ENCODE measurements at places on chromosomes 3 and 15.

DNA sequence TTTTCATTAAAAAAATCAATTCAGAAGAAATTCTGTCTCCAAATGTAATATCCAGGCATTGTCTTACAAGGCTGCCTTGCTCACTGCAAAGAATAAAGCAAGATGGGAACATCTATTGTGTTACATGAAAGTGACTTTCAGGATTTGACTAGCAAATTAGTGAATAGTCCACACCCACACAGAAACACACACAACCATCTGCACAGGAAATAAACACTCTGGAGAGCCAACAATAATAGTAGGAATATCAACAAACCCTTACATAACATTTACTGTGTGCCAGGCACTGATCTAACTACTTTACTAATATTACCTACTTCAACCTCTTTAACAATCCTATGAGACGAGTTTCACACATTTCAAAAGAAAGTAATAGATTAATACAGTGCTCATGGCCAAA, 28.9 kb upstream of the ZNF385D start:
- no peak for DNase-seq

- DNase-seq = no peak
Measured at GRCh38 chr3:16103472-16103871, 71.0 kb upstream of the GALNT15 start.

DNA sequence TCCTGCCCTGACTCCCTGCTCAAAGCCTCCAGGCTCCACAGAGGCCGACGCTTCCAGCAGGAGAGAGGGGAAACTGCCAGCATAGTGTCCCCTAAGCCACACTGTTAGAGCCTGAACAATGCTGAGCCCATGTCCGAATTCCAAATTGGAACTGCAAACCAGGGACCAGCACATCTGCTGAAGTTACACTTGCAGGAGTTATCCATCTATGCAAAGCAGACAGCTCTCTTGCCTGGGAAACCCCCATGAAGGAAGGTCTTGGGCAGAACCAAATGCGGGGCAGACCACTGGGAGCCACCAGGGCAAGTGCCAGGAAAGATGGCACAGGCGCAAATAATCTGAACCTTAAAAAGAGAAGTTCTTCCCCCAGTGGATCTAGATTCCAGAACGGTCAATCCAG, 625 bp downstream of the LRRC15 start:
- no peak for DNase-seq

DNA sequence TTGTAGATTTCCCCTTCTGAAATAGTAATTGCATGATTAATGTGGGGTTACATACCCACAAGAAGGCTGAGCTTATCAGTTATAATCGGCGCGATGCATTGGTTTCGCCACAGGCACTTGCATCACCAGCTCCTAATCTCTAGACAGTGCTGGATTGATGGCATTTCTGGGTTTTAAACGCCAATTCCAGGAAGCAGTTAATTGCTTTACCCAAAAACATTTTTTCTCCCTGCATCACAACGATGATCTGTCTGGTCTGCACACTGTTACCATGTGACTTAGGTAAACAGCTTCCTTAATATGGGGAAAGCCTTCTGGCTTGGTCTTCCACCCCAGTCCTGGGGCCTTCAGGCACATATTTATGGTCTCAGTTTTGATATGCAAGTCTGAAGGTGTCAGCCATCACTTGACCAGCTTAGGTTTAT, 70.0 kb upstream of the HEG1 start:
- no peak for DNase-seq

GRCh38 chr3:163722405-163722804, 1355.9 kb downstream of the SI start:
- no peak for DNase-seq

DNA sequence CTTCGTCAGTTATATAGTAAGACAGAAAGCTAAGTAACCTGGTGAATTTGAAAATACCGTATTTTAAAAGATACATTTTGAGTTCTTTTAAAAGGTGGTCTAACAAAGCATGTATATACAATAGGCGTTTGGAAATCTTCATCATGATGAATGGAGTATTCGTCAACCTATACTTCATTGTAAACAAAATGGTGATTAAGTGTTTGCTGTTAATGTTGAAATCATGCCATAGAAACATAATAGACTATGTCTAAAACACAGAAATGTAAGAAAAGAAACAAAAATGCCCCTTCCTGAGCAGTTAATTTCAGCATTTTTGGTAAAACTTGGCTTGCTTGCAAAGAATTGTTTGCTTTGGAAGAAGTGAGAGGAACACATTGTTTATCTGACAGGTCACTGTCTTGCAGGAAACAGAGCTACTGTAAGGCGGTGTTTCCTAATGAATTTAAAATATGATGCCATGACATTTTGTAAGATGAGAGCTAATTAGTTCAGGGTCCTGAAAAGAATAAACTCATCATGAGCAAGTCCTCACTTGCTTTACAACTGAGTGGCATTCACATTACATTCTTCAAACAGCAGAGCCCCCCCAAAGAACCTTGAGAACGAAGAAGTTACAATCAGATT, 126.7 kb downstream of the SERPINI1 start:
- no peak for DNase-seq

- DNase-seq = no peak
Measured at GRCh38 chr15:77386626-77387025, 33.3 kb downstream of the PEAK1 start.

GRCh38 chr15:74869372-74869725, 3.8 kb downstream of the SCAMP2 start:
- no peak for DNase-seq

DNA sequence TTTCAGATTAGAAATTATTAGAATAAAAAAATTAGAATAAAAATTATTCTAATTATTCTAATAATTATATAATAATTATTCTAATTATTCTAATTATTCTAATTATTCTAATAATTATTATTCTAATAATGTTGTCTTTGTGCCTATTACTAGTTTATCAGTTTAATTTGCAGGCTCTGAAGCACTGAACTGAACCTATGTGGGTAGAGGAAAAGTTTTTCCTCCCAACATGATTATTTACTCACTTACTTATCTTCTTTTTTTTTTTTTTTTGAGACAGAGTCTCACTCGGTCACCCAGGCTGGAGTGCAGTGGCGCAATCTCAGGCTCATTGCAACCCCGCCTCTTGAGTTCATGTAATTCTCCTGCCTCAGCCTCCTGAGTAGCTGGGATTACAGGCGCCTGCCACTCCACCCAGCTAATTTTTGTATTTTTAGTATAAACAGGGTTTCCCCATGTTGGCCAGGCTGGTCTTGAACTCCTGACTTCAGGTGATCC, 39.7 kb upstream of the C15orf39 start:
- DNase-seq = peak; percentile 53

DNA sequence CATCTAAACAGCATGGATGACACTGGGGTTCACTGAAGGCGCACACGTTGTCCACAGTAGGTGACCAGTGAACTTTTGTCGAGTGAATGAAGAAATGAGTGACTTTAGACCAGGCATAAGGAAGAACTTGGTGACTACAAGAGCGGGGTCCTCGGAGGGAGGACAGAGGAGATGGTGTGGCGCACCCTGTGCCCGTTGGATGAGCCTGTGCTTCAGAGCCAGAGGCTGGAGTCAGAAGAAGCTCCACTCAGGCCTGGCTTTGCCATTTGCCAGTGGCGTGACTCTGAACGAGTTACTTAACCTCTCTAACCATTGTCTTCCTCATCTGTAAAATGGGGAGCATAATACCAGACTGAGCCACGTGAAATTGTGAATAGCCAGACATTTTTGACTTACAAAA, 42.2 kb downstream of the MUC4 start:
- DNase-seq = no peak

GRCh38 chr3:8562081-8562595, 60.5 kb downstream of the LMCD1 start:
- no peak for DNase-seq

DNA sequence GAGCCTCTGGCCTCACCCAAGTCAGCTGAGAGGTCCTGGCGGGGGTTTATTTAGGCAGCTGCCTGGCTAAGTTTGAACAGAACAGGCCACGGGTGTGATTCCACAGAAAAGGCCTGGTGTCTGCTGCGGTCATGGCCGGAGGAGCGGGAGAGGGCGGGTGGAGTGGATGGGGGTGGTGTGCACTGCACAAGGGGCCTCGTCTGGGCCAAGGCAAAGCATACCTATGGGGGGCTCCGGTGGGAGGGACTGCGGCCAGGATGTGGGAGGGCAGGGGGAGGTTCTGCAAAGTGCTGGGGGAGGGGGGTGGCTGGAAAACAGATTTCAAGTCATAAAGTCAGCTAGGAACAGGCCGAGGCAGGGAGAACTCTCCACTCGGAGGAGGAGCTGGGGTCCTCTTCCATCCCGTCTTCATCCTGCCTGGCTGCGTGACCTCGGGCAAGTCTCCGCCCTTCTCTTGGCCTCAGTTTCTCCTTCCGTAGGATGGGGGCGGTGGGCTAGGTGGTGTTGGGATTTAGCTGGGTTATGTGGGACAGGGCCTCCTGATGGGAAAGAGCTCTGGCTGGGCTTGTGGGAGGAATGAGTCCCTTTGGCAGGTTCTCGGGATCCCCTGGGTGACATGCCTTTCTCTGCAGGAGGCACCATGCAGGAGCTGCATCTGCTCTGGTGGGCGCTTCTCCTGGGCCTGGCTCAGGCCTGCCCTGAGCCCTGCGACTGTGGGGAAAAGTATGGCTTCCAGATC, 878 bp downstream of the ISLR start:
- DNase-seq = no peak

- DNase-seq = no peak
Measured at GRCh38 chr3:99041747-99042146, 140.3 kb upstream of the DCBLD2 start.

DNA sequence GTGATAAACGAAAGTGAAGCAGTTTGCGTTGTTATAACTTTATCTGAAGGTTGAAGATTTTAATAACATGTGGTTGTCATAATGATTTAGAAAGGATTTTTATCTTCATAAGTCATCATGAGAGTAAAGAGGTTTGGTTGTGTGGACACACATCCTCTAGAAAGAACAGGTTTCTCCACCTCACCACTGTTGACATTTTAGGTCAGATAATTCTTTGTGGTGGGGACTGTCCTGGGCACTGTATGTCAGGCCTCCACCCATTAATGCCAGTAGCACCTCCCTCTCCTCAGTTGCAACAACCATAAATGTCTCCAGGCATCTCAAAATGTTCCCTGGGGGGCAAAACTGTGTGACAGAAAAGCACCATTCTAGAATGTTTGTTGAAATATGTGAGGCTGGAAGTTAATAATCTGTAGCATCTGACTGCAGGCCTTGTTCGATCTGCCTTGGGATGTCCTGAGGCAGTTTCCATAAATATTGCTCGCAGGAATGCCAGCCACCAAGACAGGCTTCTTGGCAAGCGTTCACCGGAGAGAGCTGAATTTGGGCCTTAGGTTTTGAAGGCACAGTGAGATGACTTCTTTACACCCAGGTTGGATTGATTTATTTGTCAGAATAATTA, 100.1 kb downstream of the ADAMTSL3 start:
- no peak for DNase-seq

DNA sequence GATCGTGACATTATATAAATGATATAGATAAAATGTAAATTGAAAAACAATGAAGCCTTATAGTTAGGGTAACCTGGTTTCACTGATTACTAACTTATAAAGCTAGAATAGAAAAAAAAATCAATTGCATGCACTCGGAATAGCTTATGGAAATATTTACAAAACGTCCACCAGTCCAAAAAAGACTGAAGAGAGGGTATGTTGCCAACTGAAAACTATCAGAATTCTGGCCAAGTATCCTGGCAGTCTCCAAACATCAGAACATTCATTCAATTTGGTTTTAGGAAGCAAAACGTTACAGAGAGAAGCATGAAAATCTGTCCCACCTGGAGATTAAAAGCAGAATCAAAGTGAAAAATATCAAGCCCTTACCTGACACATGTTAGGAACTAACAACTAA, 892.4 kb downstream of the ROBO1 start:
- no peak for DNase-seq

DNA sequence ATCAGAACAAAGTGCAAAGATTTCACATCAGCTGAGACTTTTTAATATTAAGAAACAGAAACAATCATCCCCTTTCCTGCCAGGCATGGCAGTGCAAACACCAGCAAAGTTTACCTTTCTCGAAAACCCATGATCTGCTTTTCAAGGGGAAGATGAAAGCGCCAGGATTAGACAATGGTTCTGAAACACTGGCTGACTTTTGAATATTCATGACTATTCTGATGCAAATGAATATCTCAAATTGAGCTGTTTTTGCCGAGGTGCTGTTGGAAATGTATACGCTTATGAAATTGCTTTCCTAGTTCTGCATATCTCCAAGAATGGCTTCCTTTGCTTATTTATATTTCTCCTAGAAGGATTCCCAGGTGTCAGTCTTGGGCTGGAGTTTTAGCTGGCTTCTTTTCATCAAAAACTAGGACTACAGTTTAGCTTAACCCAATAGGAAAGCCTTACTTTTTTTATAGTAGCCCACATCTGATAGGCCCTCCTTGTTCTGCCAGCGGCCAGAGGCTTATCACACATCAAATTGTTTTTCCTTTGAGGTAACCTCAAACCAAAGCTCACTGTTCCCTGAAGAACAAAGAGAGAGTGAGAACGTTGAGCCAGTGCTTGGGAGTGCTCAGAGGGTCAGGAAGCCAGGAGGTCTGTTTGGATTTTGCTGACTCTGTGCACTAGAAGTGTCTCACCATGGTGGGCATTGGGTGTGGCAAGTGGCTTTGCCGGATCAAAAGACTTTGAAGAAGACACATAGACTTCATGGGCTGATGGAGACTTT, 74.0 kb upstream of the PLCL2 start:
- DNase-seq = no peak

DNA sequence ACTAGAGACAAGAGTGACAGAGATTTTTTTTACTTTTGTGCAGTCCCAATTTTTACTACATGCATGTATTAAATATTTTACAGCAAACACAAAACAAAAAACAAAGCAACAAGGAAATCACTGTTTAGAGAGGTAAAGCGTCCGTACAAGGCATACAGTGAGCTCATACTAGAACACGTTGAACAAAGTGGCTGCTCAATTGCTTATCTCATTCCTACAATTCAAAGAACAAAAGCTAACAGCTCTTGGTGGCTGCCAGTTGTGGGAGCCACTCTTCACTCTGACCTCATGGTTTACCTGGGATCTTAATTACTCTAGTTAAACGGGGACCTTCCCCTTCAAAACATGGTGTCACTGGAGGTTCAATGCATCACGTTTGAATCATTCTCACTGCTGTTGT, 7.6 kb upstream of the ARHGEF26 start:
- no peak for DNase-seq

All from CD4-positive, alpha-beta T cell treated with Interleukin-4 for 1 hour (primary cell).